Mesothelial cell of epicardium (in vitro differentiated cells): ENCODE measurements at places on chromosomes 2 and 18.

DNA sequence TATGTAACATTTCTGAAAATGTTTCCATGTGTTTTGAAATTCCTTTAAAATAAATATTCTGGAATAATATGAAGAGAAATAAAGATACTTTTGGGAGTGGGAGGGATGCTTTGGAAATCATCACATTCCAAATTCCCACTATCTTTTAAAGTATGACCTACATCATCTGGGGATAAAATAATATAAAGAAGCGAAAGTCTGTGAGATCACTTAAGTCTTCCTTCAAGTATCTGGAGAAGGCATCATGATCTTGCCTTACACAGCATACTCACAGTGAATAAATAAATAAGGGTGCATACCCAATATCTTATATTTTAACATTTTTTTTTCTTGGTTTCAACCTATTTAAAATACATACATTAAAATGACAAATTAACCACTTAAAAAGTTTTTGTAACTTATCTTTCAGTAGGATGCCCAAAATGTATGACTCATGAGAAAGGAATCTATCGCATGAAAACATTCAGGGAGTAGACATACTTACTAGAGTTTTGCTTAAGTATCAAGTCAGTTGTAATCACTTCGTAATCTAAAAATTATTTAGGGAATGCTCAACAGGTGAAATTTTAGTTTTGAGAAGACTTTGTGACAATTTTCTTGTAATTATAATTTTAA lies 248.3 kb upstream of the COL3A1 start:
- no peak for DNase-seq

DNA sequence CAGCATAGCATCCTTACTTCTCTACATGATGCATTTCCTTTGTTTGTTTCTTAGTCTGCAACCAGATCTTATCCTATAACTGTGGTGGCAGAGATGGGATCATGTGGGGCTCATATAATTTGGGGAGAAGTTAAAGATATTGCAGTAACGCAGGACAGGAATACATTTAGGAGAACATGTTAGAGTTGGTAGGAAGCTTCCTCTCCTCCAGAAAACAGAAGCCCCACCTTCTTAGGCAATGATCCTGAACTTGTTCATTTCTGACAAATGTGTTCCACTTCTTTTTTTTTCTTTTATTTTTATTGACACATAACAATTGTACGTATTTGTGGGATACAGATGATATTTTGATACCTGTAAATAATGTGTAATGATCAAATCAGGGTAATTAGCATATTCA lies 99.9 kb downstream of the VSNL1 start:
- DNase-seq, result no peak

DNA sequence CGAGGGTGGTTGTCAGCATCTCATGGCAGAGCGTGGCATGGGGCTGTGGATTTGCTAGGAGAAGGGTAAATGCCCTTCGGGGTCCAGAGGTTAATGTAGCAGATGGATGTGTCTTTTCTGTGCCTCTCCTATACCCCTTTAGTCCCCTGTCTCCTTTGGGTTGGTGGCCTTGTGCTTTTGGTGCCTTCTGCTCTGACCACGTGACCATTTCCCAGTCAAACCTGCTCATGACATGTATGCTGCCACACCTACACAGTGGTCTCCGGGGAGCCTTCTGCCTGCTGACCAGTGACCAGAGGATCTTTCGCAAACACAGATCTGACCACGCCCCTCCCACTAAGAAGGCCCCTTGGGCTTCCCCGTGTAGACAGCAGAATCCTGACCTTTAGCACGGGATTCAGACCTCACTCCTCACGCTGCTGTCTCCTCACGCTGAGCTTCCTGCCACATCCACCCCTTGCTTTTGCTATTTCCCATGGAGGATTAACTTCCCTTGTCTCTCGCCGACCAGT lies 116.2 kb downstream of the ACOXL start:
- no peak for DNase-seq

DNA sequence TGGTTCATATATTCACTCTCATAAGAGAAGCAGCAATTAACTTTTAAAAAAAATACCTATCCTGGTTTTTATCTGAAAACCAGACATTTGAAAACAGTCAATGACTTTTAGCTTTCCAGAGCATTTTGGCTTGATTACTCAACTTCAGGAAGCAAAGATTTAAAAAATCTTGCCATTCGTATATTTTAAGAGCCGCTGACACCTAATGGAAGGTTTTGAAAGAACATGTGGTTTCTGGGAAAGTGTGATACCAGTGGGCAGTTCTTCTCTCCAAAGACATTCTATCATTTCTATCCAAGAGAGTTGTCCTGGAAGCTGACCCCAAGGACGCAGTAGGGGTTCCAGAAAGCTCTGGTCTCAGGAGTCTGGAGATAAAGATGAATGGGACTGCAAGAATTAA lies 234.7 kb downstream of the TTC32 start:
- no peak for DNase-seq

- no peak for DNase-seq
Measured at GRCh38 chr18:35490894-35491699, 6.7 kb downstream of the INO80C start.

DNA sequence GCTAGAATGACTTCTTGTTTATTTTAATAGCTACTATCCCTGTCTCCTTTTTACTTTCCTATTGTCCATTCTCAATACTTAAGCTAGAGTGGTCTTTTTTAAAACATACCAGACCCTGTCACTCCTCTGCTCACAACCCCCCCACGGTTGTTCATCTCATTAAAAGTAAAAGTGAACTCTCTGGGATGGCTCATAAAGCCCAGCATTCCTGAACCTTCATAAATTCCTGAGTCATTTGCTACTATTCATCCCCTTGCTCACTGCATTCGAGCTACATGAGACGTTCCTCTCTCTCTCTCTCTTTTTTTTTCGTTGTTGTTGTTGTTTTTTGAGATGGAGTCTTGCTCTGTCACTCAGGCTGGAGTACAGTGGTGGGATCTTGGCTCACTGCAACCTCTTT lies 148.7 kb upstream of the DSEL start:
- DNase-seq, result no peak

GRCh38 chr2:216486271-216486670 lies 12.4 kb upstream of the RPL37A start:
- DNase-seq, result no peak

DNA sequence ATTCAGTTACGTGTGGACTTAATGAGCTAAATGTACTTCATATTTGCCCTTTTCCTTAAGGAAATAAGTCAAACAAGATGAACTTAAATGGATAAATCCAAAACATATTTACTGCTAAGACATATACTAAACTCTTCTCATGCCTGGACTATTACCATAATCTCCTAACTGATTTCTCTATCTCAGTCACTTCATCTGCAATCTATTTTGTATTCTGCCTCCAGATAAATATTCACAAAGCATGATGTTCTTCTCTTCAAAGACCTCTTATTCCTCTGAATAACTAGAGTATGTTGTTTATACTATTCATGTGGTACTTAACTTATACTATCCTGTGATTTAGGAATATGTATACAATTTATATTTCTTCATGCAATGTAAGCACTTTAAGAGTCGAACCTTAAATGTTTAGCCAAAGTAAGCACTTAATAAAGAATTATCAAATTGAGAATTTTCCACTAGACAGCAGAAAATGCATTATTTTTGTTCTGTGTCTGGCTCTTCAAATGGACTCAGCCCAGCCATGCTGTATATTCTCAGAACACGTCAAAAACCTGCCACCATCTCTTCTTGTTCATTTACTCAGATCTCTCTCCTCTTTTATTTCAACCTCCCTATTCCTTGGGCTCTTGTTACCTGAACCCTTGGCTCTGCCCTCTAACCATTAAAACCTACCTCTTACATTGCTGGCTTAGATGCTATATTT lies 79.9 kb upstream of the ARHGAP28 start:
- no peak for DNase-seq

DNA sequence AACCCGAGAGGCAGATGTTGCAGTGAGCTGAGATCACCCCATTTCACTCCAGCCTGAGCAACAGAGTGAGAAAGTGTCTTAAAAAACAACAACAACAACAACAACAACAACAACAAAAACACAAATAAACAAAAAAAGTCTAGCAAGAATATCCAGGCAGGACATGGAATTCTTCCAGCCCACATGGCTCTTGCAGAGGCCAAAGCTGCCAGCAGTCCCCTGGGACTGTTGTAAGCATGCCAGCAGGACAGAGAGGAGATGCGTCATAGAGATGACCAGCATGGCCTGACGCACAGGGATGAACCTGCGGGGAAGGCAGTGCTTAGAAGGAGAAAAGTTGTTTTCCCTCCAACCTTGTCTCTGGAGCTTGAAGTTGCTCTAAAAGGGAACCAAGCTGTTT lies 182.3 kb upstream of the PGAP1 start:
- no peak for DNase-seq

- no peak for DNase-seq
Measured at GRCh38 chr2:63613391-63613901, 24.7 kb downstream of the MDH1 start.

DNA sequence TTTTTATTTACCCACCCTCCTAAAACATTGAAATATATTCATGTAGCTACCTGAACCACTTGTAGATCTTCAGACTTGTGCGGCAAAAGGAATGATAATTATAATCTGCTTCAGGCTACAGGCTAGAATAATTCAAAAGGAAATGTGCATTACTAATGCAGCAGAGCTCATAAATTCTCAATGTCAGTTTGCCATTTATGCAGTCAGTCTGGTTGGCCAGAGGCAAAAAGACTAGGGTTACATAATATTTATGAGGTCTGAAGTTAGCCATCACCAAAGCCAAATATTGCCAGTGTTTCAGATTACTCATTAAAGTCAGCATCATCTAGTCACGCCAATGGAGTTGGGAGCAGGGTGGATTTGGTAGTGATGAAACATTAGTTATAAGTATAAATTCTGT lies 38.9 kb downstream of the METAP1D start:
- DNase-seq, result no peak

DNA sequence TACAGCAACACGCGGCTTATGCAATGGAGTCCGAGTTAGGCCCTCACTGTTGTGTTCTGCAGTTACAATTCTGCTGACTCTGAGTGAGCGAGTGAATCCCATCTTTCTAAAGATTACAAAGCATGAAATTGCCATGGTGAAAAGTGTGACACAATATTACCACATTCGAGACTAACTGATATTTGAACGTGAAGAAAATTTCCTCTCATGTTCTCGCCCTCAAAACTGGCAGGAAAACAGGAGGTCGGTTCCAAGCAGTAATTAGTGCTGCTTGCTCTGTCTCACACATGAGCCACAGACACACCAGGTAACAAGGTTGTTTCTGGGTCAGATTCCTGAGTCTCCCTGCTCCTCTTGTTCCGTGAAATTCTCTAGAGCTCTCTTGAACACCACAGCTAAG lies 93.7 kb upstream of the RIOK3 start:
- DNase-seq, result no peak

- no peak for DNase-seq
Measured at GRCh38 chr18:31880186-31880898, 62.6 kb downstream of the TRAPPC8 start.

DNA sequence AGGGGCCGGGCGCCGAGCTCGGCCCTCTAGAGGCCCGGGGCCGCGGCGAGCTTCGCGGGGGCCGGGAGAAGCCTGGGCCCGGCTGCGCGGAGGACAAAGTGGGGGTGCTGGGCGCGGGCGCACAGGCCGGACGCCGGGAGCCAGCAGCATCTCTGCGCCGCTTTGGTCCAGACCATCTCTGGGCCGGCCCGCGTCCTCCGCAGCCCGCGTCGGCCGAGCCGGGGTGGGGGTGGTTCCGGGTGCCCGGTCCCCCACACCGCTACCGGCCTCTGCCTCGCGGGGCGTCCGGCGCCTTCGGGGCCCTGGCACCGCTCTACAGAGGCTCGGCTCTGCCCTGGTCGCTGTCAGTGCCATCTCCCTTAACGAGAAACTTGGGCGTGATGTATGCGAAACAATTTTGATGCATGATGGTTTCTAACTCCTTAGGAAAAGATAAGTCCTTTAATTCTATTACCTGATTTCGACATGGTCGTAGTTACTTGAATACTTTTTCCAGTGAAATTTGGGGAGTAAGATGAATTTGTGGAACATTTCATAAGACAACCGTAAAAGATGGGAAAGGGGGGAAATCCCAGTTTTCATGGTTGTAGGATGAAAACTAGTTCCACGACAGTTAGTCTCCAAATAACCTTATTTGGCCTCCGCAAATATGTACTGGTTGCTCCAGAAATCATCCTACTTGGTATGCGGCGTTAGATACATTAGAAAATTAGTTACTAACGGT lies 562 bp downstream of the TWSG1 start:
- peak; percentile 39 for DNase-seq

DNA sequence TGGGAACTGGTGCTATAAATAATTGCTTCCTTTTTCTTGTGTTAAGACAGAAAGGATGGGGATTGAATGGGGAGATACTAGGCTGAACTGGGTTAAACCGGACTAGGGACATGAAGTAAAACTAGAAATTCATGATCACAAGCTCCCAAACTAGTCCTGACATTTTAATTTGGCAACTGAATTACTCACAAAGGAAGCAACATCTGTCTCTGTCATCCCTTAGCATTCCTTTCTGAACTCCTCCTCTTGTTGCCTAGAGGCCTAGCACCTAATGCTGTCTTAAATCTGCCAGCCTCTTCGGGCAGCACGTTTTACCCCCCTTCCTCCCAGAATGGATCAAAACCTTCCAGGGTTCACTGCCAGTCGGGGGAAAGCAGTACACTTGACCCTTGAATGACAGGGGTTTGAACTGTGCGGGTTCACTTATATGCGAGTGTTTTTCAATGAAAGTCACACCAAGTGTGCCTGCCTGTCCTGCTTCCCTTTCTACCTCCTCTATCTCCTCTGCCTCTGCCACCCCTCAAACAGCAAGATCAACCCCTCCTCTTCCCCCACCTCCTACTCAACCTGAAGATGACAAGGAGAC lies 8.2 kb downstream of the KCTD1 start:
- DNase-seq, result no peak

DNA sequence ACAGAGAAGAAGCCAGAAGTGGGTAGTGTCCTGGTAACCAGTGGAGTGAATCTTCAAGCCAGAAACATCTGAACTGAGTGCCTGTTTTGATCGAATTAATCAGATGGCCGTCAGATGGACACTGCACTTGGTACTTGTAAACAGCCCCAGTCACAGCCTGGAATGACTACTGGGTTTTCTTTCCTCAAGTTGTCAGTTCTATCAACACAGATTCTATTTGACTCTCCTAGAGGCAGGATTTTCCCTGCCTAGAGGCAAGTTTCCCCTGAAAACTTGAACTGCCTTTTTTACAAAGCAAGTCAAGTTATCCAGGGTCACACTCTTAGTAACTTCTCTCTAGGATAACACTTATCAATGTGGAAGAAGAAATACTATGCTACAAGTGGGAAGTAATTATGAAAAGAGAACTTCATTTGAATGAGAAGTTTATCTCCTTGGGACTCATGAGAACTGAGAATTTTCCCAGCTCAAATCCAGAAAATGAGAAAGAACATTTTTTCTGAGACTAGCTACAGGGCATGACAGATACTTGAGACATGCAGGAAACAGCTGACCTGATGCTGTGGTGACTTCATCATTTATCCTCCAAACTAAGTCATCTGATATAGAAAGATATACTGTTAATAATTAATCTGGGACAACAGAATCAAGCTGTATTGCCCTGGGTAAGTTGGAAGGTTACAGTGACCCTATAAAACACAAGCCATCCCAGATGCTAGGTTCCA lies 36.0 kb downstream of the SULT1C2 start:
- no peak for DNase-seq

- no peak for DNase-seq
Measured at GRCh38 chr2:104563398-104563996, 290.4 kb upstream of the POU3F3 start.
